ENCODE measurements at places on chromosomes 3 and 15.
A peak's percentile ranks its signal among the peaks of the same experiment; 100 is the strongest.

DNA sequence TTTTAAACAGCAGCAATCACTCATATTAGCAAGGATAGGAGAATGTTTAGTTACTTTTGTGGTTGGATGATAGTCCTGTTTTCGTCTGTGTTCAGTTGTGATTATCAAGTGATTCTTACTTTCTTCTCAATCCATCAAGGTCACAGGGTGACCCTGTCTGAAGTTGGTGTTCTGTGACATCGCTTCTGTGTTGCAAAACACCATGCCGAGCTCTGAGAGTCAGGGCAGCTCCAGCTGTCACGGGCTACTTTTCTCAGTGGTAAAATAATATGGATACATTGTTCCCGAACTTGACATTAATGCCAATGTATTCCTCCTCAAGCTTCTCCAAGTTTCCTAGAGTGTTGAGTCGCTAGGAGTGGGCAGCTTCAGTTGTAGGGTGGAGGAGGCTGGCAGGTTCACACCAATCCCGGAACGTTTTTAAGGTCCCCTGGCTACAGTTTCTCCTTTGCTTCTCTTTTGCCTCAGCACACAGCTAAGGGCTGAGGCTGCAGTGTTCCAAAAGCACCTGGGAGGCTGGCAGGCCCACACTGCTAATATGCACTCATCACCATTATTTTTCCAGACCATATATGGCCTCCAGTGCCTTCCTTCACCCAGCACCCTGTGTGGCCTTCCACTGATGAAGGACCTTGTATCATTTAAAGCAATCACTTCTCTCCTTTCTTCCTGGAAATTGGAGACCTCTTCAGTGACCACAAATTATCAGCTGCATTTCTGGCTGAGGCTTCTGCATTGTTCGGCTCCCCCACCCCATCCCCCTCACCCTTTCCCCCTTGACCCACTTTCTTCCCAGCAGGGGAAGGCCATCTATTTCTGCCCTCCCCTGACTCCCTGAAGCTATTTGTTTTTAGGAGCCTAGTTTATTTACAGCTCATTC lies 25.8 kb downstream of the COLQ start:
- no peak for DNase-seq

GRCh38 chr3:122893754-122894668 lies 99.1 kb downstream of the SLC49A4 start:
- DNase-seq = no peak

GRCh38 chr3:45549961-45550360 lies 44.6 kb upstream of the LIMD1 start:
- no peak for DNase-seq

DNA sequence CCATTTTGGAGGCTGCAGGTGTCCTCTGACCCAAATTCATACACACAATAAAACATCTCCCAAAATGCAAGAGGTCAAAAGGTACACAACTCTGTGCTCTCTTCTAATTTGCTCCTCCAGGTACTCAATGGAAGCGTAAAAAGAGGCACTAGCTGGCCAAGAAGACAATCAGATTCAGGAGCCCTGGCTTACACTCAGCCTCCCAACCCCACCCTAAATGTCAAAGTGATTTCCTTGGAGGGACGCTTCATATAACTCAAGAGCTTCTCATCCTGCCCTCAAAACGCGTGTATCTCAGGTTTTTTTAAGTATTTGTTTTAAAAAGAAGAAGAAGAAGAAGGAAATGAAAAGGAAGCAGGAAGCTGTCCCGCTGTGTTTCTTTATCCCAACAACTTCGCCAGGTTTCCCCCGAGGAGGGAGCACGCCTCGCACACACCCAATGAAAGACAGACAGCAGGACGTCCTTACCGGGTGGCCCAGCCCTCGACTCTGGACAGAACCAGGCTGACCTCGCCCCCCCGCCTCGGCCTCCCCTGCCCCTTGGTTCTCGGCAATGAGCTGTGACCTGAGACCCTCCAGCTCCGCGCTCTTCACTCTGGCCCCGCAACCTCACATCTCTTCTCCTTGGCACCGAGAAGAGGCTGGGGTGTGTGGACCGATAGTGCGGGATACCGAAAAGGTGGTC lies 620.7 kb upstream of the ZNF385D start:
- no peak for DNase-seq

DNA sequence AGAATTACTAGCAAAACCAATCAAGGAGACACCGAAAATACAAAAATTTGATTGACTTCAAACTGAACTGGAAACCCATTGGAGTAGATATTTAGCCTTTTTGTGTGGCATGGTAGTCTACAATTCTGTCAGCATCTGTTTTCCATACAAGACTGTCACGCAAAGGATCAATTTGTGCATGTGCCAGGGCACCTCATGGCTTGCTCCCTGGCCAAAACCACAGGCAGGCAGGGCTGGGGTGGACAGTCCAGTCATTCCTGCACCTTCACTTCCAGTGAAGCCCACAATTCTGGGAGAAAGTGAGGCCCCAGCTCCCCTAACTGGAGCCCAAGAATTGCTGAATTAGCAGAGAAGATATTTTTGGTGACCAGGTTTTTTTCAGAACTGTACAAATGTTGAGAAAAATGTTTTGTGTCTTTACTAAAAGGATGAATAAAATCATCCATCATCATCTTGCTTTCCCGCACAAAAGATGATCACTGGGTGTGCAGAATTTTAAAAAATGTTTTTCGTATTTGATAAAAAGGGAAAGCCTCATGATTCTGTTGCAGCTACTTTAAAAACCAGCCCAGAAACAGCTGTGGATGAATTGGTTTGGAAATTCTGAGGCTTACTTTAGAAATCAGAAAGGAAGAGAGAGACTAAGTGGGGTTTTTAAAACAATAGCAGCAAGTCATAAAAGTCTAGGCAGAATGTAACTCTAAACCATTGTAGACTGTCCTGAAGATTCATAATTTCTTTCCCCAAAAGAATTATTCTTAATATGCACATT lies 86.4 kb downstream of the PCCB start:
- peak; percentile 41 for DNase-seq

GRCh38 chr3:44065311-44066094 lies 176.2 kb upstream of the TOPAZ1 start:
- DNase-seq = no peak

Measured in BJ (cell line).